ENCODE measurements at places on chromosomes 2 and 18.

DNA sequence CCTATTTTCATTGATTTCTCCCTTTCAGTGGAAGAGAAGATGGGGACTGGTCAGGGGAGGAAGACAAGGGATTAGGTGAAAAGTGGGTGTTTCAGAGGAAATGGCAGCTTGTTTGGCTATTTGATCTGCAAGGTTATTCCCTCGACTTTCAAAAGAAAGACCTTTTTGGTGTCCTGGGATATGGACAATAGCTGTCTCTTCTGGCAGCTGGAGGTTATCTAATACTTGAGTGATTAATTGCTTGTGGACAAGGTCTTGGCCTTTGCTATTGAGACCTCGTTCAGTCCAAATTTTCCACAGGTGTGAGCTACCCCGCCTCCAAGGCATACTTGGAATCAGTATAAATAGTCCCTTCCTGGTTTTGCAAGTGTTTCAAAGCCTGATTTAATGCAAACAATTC lies 33.3 kb upstream of the TRAPPC8 start:
- no peaks in the 10 kb centered on the region for H3K4me1 ChIP-seq
- peaks cover 11% of the 10 kb centered on the region for H3K36me3 ChIP-seq
- DNase-seq, result no peak
- H3K4me3 ChIP-seq, result no peak overlapping the region
- no peak overlapping the region for H3K27ac ChIP-seq

GRCh38 chr2:68253219-68254068 lies 1.1 kb upstream of the PPP3R1 start:
- H3K4me1 ChIP-seq, result peaks cover 30% of the 10 kb centered on the region
- H3K27me3 ChIP-seq, result peaks cover 24% of the 10 kb centered on the region
- H3K27ac ChIP-seq, result peak overlapping the region; percentile 98
- no peaks in the 10 kb centered on the region for H3K36me3 ChIP-seq
- peak; percentile 36 for DNase-seq
- H3K4me3 ChIP-seq, result peak overlapping the region; percentile 98

DNA sequence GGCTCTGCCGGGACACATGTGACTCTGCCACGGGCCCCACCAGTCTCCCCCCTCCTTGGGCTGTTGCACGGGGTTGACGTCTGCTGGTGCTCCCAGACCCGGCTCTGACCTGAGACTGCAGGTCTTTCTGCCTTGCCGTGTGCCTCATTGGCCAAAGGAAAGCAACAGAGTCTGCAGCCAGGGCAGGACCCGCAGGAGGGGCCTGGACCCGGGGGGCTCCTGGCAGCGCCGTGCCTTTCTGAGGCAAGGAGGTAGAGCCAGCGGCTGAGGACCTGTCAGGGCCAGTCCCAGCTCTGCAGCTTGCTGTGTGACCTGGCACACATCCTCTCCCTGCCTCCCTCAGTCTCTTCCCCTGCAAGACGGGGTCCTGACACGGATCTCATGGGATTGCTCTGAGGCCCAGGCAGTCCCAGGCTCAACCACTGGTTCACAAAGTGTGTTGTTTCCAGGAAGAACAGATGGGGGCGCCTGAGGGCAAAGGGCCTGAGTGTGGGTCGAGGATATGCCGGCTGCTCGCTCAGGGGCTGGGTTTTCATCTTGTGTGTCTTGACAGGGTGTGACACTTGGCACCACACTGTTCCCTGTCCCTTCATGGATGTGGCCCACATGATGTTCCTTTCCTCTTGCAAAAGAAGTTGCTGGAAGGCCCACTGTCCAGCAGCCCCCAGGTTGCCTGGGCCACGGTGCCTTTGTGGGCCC lies 9.0 kb downstream of the CAPN10 start:
- peaks cover 7% of the 10 kb centered on the region for H3K4me1 ChIP-seq
- no peak overlapping the region for H3K4me3 ChIP-seq
- DNase-seq, result peak; percentile 33
- H3K27ac ChIP-seq, result no peak overlapping the region

GRCh38 chr2:28339516-28340175 lies 53.0 kb upstream of the FOSL2 start:
- H3K4me3 ChIP-seq, result no peak overlapping the region
- H3K36me3 ChIP-seq, result peaks cover 8% of the 10 kb centered on the region
- DNase-seq, result no peak
- no peak overlapping the region for H3K27ac ChIP-seq
- H3K4me1 ChIP-seq, result peaks cover 28% of the 10 kb centered on the region

DNA sequence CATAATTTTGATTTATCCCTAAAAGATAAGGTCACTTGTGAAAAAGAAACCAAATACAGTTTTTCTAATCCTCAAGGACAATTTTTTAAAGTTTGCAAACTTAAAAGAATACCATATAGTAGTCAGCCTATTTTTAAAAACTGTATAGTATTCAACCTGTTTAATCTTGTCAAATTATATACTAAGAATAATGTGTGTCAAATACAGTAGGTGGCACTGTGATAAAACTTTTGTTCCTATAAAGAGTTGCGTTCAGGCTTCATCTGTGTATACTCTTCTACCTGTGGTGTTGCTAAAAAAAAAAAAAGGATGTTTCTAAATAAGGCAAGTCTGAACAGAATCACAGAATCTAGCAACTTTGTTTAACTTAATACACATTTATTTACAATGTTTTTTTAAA lies 68.6 kb downstream of the CCDC138 start:
- H3K4me1 ChIP-seq, result no peaks in the 10 kb centered on the region
- DNase-seq, result no peak
- H3K4me3 ChIP-seq, result no peak overlapping the region
- no peak overlapping the region for H3K27ac ChIP-seq

GRCh38 chr2:240205348-240205747 lies 64.9 kb upstream of the OTOS start:
- no peak for DNase-seq
- no peaks in the 10 kb centered on the region for H3K27me3 ChIP-seq
- H3K4me1 ChIP-seq, result peaks cover 11% of the 10 kb centered on the region

DNA sequence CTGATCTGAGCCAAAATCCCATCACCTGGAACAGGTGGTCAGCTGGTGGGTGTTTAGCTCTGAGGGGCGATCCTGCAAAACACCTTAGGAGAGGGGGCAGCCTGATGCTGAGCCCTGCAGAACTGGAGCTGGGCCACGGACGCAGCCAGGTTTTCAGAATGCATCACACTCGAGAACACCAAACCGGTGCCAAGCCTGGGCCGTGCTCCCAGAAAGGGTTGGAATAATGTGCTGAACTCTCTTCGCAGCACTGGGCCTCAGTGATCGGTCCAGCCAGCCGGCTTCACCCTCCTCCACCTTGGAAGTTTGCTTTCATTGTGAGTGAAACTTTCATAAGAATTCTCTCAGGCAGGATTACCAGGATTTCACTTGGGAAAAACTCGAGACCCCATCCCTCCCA lies 56.5 kb upstream of the TTC39C start:
- H3K4me3 ChIP-seq, result no peak overlapping the region
- no peaks in the 10 kb centered on the region for H3K36me3 ChIP-seq
- no peak overlapping the region for H3K27ac ChIP-seq
- no peaks in the 10 kb centered on the region for H3K4me1 ChIP-seq
- peaks cover 1% of the 10 kb centered on the region for H3K27me3 ChIP-seq

GRCh38 chr2:9556121-9556743 lies 602 bp upstream of the ADAM17 start:
- H3K4me3 ChIP-seq, result peak overlapping the region; percentile 97
- H3K27ac ChIP-seq, result peak overlapping the region; percentile 98
- DNase-seq, result no peak

DNA sequence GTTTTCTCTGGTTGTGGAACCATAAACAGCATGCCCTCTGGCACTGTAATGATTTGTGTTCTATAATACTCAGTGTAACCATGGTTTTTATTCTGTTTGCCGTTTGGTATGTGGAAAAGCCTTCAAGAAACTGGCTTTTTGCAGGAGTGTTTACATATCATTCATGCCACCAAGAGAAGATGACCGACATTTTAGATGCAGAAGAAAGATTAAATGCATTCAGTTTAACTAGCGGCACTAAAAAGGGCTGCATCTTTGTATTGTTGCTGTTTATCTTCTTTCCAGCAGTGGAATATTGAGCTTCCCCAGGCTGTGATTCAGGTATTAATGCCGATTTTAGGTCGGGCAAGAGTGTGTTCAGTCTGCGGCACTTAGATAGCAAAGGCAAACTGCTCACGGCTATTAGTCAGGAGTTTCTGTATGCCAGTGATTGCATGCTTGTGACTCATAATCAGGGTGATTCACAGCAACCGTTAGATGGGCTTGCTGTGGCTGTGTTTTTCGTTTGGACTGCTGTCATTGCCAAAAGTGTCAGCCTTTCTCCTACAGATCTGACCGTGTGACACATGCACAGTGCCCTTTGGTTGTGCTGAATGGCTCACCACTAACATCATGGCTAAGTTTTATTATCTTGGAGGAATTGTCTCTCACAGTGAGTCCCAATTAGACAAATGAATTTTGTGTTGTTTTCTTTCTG lies 479.7 kb downstream of the PARD3B start:
- H3K4me3 ChIP-seq, result no peak overlapping the region
- H3K36me3 ChIP-seq, result no peaks in the 10 kb centered on the region
- no peaks in the 10 kb centered on the region for H3K27me3 ChIP-seq
- DNase-seq, result no peak
- no peaks in the 10 kb centered on the region for H3K4me1 ChIP-seq

- H3K27me3 ChIP-seq, result no peaks in the 10 kb centered on the region
- DNase-seq, result no peak
- H3K4me1 ChIP-seq, result no peaks in the 10 kb centered on the region
- no peaks in the 10 kb centered on the region for H3K36me3 ChIP-seq
- no peak overlapping the region for H3K4me3 ChIP-seq
Measured at GRCh38 chr2:193566886-193567285, 1372.2 kb upstream of the TMEFF2 start.

DNA sequence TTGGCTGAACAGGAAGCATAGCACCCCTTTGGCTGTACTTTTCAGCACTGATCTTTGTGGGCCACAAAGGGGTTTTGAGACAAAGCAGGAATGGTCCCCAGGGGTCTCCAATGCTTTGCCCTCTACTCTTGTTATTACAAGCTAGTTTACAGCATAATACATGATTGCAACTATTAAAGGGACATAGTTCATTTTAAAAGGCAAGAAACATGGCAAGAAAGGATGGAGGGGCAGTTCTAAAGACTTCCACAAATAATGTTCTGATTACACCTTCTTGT lies 196.6 kb downstream of the FHOD3 start:
- DNase-seq, result no peak
- H3K27ac ChIP-seq, result no peak overlapping the region
- H3K4me3 ChIP-seq, result no peak overlapping the region
- H3K4me1 ChIP-seq, result no peaks in the 10 kb centered on the region
- H3K36me3 ChIP-seq, result no peaks in the 10 kb centered on the region
- H3K27me3 ChIP-seq, result peaks cover 2% of the 10 kb centered on the region
